ENCODE measurements at places on chromosomes 4 and X.

DNA sequence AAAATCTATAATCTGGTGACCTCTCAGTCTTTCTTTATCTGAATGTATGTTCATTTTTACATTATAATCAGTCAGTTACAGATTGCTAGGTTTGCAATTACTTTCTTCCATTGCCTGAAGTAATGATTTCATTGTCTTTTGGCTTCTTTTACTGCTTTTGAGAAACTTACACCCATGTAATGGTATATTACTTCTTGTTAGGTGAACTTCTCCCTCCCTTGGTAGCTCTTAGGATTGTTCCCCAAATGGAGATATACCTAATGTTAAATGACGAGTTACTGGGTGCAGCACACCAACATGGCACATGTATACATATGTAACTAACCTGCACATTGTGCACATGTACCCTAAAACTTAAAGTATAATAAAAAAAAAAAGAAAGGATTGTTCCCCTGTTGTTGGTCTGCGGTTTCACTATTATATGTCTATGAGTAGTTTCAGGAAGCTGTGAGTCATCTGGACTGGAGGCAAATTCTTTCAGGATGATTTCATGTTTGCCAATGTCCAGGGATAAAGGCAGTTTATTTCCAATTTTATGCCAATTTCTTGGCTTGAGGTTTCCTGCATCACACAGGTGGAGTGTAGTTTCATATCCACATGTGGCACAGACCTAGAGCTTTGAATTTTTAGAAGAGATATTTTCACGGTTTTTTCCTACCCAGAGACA, 21.8 kb downstream of the SPANXC start:
- DNase-seq, result no peak

GRCh38 chrX:85998954-85999353, 48.4 kb downstream of the CHM start:
- no peak for DNase-seq

DNA sequence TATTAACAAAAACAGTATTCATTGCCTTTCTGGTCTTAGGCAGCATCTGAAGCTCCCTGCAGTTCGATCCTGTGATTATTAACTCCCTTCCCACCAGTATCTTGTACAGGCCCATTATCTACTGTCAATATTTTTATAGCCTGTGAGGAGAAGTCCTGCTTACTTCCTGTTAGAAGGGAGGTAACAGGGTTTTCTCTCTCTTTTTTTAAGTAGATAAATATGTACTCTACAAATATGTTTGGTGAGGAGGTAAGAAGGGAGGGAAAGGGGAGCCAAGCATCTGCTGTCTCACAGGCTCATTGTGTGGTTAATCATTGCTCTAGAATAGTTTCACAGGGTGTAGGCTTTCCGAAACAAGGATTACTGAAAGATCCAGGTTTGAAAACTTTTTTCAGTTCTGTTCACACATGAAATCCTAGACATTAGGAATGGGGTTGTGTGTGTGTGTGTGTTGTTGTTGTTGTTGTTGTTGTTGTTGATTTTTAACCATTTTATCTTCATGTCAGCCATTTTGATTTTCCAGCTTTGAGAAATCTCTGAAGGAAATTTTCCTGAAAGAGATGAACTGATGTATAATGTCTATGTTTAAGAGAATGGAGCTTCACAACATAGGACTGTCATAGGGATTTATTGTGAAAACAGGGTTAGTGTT, 14.2 kb downstream of the ATOH1 start:
- DNase-seq, result no peak

- no peak for DNase-seq
Measured at GRCh38 chr4:94722748-94723147, 35.0 kb upstream of the BMPR1B start.

- DNase-seq, result no peak
Measured at GRCh38 chr4:103097112-103097511, 2.5 kb downstream of the BDH2 start.

- no peak for DNase-seq
Measured at GRCh38 chr4:138113819-138114400, 128.2 kb downstream of the SLC7A11 start.

- DNase-seq, result no peak
Measured at GRCh38 chrX:107750263-107750662, 25.3 kb downstream of the TSC22D3 start.

- DNase-seq, result no peak
Measured at GRCh38 chr4:183314806-183315205, 5.3 kb downstream of the CLDN22 start.

- DNase-seq, result no peak
Measured at GRCh38 chr4:99587803-99588202, 13.2 kb downstream of the MTTP start.

GRCh38 chr4:118273642-118274041, 79.2 kb downstream of the PRSS12 start:
- DNase-seq, result no peak

DNA sequence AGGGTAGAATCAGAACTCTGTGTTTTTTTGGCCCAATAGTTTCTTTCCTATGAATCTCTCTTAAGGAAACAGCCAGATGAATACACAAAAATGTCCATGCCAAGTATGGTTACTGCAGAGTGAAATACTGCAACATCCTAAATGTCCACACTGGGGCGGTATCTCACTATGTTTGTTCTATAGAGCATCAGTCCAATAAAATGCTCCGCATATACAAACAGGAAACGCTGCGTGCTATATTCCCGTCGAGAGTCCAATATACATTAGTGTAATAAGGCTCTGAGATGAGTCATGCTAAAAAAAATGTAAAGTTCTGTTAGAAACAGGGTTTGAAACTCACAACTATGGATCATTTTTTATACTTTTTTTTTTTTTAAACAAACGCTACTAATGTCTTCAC, 72.9 kb upstream of the ENOX2 start:
- DNase-seq, result no peak

- peak; percentile 5 for DNase-seq
Measured at GRCh38 chrX:103343105-103343504, 13.1 kb downstream of the TCEAL7 start.

DNA sequence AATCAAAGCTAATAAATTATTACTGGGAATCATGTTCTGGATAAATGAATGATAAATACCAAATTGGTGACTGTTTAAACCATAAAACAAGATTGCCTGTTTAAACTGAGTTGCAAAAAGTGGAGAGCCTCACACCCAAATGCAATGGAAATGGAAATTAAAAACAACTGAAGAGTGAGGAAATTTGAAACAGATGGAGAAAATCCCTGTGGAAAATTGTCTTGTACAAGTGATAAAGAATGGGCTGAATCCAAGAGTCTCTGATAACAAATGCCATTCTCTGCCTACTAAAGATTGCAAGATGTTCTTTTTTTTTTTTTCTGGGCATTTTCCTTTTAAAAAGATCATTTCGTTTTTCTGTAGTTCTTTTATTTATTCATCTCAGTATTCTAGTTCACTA, 426.3 kb downstream of the NLGN4X start:
- DNase-seq, result no peak

DNA sequence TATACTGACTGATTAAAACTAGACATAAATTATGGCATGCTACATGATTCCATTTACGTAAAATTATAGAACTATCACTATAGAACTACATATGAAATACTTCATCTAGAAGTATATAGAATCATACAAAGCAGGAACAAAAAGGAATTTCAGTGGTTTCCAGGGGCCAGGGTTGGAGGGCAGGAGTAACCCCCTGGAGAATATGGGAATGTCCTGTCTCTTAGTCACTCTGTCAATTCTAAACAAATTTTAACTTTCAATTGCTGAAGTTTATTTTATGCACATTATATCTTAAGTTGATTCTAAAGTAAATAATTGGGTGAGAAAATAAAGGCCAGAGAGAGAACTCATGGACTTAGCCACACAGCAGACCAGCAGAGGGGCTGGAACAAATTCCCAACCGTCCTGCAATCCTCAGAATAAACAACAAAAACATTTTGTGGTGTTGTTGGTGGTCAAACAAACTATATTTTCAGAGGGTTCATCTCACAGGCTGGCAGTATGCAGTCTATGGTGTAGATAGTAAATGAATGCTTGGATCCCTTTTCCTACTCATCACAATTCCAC, 476.9 kb upstream of the SLIT2 start:
- no peak for DNase-seq

GRCh38 chr4:102299354-102300107, 45.8 kb downstream of the SLC39A8 start:
- no peak for DNase-seq

DNA sequence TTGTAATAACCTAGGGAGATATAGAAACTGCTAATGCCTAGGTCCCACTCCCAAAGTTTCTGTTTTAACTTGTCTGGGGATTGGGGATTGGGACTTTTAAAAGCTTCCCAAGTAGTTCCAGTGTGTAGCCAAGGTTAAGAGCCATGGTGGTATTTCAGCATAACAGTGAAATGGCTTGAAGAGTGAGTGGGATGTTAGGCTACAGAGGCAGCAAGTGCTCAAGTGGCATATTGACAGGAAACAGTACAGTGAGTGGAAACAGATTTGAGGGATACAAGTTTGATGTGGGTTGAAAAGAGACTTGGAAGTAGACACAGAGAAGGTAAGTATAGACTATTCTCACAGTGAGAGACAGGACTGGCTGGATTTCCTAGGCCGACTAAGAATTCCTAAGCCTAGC, 217.6 kb upstream of the CNKSR2 start:
- DNase-seq, result no peak

GRCh38 chr4:59341506-59341905, 1858.6 kb upstream of the ADGRL3 start:
- DNase-seq, result no peak

DNA sequence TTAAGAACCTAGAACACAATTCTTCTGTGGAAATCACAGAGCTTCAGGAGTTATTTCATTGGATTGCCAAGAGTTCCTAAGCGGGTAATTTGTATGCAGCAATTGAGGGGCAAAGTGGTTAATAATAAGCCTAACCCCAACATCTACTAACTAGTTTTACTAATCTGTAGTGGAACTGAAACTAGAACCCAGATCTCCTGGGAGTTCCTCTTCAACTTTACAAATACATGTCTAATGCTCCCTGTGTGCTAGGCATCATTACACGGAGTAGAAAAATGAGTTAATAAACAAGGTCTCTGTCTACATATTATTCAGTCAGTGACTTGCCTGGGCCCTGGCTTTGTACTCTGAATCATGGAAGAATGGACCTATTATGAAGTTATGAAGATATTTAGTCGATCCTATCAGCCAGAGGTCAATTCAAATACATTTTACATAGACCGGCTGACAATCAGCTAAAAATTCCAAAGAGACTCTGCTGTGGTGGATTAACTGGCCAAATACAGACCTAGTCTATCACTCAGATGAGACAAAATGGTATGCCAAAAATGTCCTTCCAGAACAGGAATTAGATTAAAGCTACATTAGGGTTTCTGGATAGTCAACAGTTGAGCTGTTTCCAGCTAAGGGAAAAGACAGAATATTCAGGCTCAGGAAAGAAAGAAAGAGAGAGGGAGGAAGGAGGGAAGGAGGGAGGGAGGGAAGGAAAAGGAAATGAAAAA, 326.0 kb downstream of the FBXW7 start:
- no peak for DNase-seq

GRCh38 chr4:108483650-108484049, 136.7 kb upstream of the RPL34 start:
- DNase-seq, result no peak

DNA sequence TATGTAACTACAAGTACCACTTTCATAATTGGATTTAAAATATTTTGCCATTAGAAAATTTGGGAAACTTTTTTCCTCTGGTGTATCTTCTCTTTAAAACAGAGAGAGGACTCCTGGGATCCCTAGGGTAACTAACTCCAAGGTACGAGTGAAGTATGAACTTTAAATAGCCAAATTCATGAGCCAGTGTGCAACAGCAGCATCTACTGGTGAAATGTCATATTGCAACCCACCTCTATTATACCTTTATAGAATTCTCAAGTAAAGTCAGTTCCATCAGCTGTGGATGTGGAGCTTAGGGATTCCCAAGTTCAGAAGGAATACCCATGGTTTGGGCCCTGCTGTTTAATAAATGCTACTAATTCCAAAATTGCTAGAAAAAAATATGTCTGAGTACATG, 282.7 kb upstream of the TAPT1 start:
- no peak for DNase-seq

DNA sequence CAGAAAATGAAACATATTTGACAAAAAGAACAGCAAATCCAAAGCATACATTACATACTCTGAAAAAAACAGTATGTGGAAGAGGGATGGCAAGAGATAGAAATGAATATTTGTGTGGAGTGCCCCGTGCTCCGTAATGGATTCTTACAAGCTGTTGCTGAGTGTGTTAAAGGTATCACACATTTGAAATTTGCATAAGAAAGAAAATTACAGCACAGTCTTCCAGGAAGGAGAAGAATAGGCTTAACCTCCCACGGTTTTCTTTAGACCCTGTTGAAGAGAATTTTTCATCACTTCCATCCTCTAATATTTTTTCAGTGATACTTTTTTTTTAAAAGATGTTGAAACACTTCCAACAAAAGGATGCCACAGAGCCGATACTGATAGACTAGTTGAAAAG, 1489.4 kb downstream of the RAPGEF2 start:
- no peak for DNase-seq

DNA sequence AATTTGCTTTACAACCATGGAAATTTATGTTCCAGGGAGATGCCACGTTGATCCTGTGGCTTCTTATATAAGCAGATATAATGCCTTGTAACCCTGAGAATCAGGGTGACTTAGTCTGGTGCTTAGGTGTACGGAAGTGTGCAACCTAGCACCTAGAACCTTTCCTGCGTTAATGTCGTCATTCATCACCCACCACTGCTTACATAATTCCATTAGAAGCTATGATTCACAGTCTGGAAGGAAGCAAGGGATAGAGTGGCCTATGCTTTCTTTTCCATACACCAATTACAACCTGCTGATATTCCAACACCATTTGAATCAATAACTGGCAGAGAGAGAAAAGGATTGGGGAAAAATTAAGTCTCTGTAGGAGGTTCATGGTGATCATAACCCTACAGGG, 17.3 kb upstream of the CXCL8 start:
- DNase-seq, result no peak

DNA sequence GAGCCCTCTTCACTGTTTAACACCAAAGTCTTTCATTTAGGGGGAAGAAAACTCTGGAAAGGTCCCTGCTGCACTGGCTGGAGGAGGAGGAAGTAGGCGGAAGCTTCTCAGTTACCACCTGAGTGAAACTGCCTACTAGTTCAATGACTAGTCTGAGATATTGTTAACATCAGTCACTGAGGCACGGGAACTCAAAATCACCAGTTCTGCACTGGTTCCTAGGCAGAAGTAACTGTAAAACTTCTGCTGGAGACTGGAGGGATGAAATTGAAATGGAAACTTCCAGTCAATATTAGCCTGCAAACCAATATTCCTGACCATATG, 178.3 kb downstream of the SNCA start:
- no peak for DNase-seq

GRCh38 chr4:75512386-75513211, 1.6 kb downstream of the RCHY1 start:
- no peak for DNase-seq

DNA sequence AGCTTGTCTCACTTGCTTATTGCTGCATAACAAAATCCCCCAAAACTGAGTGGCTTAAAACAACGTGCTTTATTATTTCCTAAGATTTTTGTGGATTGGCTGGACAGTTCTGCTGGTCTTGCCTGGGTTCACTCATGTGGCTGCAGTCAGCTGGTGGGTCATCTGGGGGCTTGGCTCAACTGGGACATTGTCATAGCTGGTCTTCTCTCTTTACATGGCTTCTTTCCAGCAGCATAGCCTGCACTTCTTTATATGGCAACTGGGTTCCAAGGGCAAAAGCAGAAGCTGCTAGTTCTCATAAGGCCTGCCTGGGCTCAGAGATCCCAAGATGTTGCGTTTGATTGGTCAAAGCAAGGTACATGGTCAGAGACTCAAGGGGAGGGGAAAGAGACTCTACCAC, 33.7 kb upstream of the STAG2 start:
- no peak for DNase-seq

All from stimulated activated CD8-positive, alpha-beta memory T cell treated with anti-CD3 and anti-CD28 coated beads, Interleukin-4, amount 100 ng/mL, for 1 hour (primary cell).